CD14-positive monocyte (primary cell): ENCODE measurements at places on chromosomes 6 and 20. TPM values are rescaled to one million over a fixed set of nuclear protein-coding genes. Genes with fewer than 3 reads are reported as not detected.

DNA sequence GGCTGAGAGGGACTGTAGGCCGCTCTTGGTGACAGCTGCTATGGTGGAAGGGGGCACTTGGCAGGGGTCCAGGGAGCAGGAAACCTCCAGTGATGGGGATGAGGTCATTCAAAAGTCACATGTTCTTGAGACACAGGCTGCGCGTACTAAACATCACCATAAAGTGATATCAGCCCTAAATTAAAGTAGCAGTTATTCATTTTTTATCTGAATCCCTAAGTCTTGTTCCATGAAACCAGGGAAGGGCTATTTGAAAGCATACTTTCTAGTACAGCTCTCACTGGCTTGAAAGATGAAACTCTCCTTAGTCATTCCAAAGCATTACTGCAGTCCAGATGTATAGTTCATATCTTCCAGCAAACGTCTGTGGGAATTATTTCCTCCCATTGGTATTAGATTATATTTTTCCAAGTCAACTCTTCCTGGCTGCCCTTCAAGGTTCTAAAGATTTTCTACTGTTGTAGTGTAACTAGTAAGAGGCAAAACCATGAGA is 373.1 kb downstream of the CD109 start:
- no peak for DNase-seq
- H3K4me3 ChIP-seq: no peak overlapping the region
- H3K36me3 ChIP-seq: no peaks in the 10 kb centered on the region
- H3K4me1 ChIP-seq: no peaks in the 10 kb centered on the region

DNA sequence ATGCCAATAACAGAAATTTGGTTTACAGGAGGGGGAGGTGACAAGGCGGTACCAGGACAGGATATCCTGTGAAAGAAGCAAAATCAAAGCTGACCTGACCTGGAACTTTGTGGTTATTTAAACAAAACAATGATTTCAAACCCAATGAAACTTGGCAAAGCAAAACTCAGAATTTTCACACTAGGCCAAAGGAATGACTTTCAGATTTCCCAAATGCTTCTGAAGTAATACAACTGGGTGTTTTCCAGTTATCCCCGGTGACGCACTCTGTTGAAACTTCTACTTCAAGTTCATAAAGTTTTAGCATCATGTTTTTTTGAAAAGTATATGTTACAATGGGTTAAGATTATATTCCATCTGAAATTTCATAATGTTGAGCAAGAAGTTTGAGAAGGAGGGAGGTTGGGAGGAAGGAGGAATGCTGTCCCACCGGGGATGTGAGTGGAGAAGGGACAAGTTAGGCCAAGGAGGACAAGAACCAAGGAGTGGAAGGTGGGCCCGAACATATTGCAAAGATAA is 78.1 kb upstream of the TRAF3IP2 start:
- H3K36me3 ChIP-seq: peaks cover 98% of the 10 kb centered on the region
- no peak overlapping the region for H3K27ac ChIP-seq
- no peaks in the 10 kb centered on the region for H3K4me1 ChIP-seq
- no peak for DNase-seq
- H3K27me3 ChIP-seq: no peaks in the 10 kb centered on the region

DNA sequence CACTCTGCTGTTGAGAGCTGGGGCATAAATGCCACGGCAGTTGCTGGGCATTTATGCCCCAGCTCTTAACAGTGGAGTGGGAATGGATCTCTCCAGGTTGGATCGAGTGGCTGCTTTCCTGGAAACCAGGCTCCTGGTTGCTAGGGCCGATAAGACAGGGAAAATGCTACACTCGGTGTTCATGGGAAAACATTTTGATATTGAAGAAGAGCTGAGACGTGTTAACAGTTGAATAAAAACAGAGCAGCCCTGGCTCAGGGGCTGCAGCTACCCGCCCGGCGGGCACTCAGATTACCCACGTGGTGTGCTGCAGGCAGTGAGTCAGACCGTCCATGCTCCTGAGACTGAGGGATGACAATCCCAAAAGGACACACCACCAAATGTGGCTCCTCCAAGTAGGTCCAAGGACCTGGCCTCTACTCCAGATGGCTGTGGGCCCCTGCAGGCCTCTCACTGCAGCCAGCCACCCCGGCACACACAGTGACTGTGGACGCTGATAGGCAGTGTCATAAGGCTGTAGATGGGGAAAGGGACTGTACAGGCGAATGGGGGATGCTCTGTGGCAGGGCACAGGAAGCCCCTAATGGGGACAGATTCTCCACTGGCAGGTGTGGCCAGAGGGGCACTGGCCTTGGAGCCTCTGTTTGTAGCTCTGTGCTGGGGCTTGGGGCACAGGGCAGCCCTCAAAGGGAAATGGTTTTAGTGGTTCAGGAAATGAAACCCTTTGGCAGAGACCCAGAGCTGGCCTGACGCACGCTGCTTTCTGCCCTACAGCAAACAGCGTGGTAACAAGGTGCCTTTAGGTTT is 237.8 kb downstream of the LY86 start:
- H3K4me1 ChIP-seq: peaks cover 67% of the 10 kb centered on the region
- DNase-seq: peak; percentile 78
- peak overlapping the region; percentile 82 for H3K27ac ChIP-seq
- H3K36me3 ChIP-seq: no peaks in the 10 kb centered on the region

GRCh38 chr20:32316667-32317066 is 39.2 kb downstream of the KIF3B start:
- no peak overlapping the region for H3K4me3 ChIP-seq
- H3K4me1 ChIP-seq: no peaks in the 10 kb centered on the region
- peaks cover 67% of the 10 kb centered on the region for H3K36me3 ChIP-seq

DNA sequence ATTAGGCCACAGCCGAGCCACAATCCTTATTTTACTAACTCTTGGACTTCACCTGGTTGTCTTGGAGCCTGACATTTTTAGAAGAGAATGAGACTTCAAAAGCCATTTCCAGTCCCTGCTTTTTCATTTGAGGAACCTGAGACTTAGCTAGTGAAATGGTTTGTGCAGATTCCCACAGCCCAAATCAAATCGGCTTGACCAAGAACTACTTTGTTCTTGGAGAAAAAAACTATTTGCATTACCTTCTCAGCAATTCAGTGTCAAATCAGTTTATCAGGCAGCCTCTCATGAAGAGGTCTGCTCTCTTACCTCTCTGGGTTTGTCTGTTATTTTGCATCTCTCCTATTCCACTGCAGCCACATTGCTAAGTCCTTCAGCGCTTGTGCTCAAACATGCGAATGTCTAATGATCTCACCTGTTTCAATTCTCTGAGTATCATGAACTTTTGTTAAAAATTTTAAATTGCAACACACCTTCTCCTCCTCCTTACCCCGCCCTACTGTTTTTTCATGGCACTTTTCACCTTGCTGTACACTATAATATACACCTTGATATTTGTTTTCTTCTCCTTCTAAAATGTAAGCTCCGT is 573 bp upstream of the IFNGR1 start:
- DNase-seq: no peak
- H3K27me3 ChIP-seq: no peaks in the 10 kb centered on the region
- peaks cover 84% of the 10 kb centered on the region for H3K4me1 ChIP-seq
- peak overlapping the region; percentile 99 for H3K27ac ChIP-seq

GRCh38 chr6:11968241-11968806 is 43.8 kb upstream of the HIVEP1 start:
- no peak for DNase-seq
- H3K4me3 ChIP-seq: no peak overlapping the region
- no peaks in the 10 kb centered on the region for H3K36me3 ChIP-seq
- no peaks in the 10 kb centered on the region for H3K27me3 ChIP-seq
- H3K4me1 ChIP-seq: no peaks in the 10 kb centered on the region
- H3K27ac ChIP-seq: no peak overlapping the region

DNA sequence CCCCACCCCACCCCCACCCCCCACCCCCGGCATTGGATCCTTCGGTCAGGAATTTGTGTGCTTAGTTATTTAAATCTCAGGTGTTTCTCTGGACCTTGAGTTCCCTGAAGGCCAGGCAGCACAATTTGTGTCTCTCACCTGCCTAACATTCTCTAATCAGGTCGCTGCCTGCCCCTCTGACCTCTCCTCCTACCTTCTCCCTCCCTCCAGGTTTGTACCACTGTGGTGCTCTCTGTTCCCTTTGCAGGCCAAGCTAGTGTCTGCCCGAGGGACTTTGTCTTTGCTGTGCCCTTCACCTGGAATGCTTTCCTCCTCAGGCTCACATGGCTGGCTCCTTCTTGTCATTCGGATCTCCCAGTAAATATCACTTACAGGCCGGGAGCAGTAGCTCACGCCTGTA is 131.4 kb upstream of the SLC2A12 start:
- H3K36me3 ChIP-seq: no peaks in the 10 kb centered on the region
- no peak overlapping the region for H3K27ac ChIP-seq
- no peaks in the 10 kb centered on the region for H3K27me3 ChIP-seq
- no peak for DNase-seq
- H3K4me1 ChIP-seq: peaks cover 15% of the 10 kb centered on the region

DNA sequence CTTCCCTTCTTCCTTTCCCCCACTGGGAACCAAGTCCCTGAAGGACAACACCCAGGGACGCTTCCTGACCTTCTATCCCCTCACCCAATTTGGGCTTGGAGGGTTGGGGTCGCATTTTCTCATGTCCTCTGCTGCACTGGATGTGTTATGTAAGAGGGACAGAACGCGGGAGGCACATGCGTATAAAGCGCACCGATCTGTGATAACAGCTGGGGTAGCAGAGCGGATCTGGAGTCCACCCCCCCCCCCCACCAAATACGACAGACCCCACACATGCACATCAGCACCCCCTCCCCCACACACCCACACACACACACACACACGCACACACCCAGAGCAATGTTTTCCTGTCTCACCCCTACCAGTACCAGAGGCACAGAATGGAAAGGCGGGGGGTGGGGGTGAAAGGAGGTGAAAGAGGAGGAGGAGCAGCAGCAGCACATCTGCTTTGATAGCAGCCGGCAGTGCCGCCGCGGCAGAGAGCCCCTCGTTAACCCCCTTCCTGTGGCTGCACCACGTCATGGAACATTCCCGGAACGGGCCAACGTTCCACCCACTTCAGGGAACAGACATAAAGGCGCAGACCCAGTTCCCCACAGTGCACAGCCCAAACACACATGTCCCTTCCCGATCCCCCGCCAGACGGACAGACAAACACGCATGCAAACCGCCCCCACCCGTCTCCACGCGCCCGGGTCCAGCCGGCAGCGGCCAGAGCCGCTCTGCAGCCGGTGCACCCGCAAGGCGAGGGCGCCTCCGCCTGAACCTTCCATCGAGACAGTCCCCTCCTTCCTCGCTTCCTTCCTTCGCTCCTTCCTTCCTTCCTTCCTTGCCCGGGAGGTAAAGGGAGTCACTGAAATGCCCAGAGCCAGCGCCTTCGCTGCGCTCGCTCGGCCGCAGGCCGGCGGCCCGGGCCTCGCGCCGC is 590 bp downstream of the HIVEP2 start:
- DNase-seq: peak; percentile 12
- H3K4me1 ChIP-seq: peaks cover 30% of the 10 kb centered on the region
- H3K4me3 ChIP-seq: peak overlapping the region; percentile 81
- H3K36me3 ChIP-seq: no peaks in the 10 kb centered on the region
- peak overlapping the region; percentile 74 for H3K27ac ChIP-seq
- no peaks in the 10 kb centered on the region for H3K27me3 ChIP-seq

The FLOT1 gene
- polyA plus RNA-seq: 124 TPM

The ZBTB2 gene
- 9.6 TPM for polyA plus RNA-seq

The SPEF1 gene
- polyA plus RNA-seq: not detected
